HepG2 (cell line): ENCODE measurements at places on chromosomes 4 and X.

DNA sequence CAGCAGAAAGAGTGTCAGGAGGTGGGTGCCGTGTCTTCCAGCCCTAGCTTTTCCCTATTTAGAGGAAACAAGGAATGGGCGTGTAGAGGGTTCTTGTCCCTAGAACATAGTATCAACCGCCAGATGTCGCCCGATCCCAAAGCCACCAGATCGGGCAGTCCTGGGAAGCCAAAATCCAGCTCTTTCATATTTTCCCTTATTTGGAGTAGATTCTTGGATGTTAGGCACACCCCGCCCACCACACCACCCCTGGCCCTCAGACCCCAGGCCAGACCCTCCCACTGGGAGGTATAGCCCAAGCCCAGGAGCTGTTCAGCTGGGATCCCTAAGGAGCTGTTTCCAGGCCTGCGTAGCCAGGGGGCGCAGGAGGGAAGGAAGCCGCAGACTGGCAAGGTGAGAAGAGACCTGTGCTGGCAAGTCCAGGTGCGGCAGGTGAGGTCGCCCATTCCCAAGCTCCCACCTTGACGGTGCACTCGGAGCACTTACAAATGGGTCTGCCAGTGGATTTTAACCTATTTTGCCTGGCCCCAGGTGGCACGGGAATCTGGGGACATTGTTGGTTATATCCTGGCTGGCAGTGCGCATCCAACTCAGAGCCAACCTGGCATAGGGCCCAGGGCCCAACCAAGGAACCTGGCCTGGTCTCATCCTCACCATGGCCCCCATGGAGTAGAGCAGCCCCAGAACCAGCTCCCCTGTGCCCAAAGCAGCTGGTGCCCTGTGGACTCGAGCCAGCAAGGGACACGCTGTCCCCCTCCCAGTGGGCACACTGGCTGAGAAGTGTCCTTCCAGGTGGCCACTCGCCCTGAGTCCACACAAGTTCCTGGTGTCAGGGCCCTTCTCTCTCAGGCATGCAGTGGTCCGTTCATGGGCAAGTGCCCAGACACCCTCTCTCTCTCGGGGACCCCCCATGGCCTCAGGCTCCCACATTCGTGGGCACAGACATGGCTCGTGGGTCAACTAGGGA lies 811 bp downstream of the FLNA start:
- peak; percentile 59 for DNase-seq

DNA sequence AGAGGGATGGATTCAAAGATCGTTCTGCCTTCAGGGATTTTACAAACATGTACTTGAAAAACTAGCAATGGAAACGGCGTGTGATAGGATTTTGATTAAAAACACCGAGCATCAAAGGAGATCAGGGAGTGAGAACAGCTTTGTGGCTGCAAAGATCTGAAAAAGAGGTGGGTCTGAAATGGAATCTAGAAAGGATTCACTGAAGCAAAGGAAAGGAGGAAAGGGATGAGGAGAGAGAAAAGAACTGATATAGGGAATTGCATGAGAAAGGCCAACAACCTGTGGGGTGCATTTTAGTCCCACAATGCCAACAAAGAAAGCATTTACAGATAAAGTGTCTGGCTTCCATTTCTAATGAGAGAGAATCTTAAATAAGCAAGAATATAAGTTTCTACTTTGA lies 23.1 kb downstream of the ADH4 start:
- DNase-seq, result no peak

GRCh38 chrX:102154900-102155805 lies 624 bp downstream of the BEX5 start:
- DNase-seq, result no peak

- DNase-seq, result no peak
These were observed 9.4 kb upstream of the HGFAC start for GRCh38 chr4:3432381-3432790.

- DNase-seq, result no peak
These were observed 44.2 kb downstream of the GSX2 start for GRCh38 chr4:54144199-54144598.

DNA sequence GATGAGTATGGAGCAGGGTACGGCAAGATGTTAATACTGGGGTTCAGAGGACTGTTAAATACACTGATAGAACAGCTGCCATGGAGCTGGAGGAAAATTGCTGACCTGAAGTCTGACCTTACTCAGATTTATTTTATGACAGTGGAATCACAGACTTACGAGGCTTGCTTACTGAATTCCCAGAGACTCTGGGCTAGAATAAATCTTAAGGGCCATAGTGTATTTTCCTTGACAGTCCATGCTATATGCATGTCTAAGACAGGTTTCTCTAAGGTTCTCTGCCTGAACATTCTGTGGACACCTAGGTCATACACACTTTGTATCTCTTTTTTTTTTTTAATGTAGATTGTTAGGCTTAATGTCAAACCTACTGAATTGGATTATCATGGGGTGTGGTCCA lies 633.2 kb upstream of the ACTRT1 start:
- no peak for DNase-seq

- no peak for DNase-seq
These were observed 686.1 kb upstream of the AADAT start for GRCh38 chr4:170775851-170776250.

DNA sequence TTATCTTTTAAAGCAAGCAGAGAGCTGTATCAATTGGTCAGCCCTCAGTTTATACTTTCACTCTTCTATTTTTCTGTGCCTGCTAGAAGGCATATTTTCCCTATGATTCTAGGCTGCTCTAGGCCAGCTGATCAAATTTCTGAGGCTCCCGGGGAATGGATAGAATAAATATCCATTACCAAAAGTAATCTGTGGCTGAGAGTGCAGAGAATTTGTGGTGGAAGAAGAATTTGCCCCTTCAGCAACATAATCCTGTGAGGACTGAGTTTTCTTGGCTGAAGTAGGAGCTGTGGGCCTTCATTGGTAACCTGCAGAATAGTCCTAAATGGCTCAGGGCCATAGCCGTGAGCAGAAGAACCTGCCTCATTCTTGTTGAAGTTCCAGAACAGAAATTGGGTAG lies 314.6 kb upstream of the CASK start:
- DNase-seq, result no peak

- DNase-seq, result peak; percentile 94
These were observed 99.0 kb downstream of the DHRSX start for GRCh38 chrX:2401590-2402360.

GRCh38 chr4:3247399-3248177 lies 1.4 kb upstream of the MSANTD1 start:
- DNase-seq, result no peak

DNA sequence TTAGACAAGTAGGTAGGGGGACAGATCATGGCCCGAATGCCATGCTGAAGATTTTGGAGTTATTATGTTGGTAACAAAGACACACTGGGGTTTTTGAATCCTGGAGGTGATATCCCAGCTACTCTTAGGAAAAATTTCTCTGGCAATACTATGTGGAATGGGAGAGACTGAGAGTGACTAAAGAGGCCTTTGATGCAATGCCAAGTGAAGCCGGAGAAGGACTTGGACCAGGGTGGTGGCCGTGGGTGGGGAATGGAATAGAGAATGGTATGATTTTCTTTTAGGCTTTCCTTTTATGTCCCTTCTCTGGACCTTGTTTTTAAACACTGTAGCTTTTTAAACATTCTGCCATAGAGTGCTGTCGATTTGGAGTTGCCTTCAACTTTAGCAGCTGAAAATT lies 141.6 kb downstream of the DCLK2 start:
- DNase-seq, result no peak

DNA sequence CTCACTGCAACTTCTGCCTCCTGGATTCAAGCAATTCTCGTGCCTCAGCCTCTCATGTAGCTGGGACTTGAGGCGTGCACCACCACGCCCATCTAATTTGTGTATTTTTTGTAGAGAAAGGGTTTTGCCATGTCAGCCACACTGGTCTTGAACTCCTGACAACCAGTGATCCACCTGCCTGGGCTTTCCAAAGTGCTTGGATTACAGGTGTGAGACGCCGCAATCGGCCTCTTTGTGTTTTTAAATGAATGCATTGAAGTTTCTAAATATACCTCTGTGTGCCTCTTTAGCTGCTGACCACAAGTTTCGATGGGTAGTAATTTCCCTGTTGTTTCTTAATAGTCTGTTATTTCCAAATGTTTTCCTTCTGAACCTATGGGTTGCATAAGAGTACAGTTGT lies 765.3 kb upstream of the GRIA3 start:
- no peak for DNase-seq

DNA sequence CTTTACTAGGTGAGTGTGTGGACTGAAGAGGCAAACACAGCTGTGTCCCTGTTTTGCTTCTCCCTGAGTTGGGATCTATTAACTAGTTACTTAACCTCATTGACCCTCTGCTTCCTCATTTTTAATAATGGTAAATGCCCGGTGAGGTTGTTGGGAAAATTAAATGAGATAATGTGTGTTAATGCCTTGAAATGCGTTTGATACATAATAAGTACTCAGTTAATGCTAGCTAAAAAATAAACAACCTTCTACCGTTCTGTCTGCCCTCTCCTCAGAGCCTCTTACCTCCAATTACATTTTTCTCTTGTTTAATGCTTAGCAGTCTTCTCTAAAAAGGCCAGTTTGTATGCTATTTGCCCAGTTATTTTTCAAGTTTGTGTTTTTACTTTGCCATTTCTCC lies 70.3 kb downstream of the POLA1 start:
- no peak for DNase-seq

DNA sequence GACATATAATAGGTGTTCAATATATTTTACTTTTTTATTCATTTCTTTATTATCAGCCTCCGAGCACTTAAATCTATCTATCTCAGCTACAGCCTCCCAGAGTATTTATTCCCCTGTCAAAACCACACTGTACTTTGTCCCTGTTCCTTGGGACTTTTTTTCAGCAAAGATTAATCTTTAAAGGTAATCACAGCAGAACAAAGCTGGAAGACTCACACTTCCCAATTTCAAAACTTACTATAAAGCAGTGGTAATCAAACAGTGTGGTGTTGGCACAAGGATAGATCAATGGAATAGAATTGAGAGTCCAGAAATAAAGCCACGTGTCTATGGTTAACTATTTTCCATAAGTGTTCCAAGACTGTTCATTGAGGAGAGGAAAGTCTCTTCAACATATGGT lies 59.7 kb downstream of the KLHL13 start:
- no peak for DNase-seq

GRCh38 chrX:26007462-26007861 lies 130.7 kb upstream of the MAGEB18 start:
- DNase-seq, result no peak

DNA sequence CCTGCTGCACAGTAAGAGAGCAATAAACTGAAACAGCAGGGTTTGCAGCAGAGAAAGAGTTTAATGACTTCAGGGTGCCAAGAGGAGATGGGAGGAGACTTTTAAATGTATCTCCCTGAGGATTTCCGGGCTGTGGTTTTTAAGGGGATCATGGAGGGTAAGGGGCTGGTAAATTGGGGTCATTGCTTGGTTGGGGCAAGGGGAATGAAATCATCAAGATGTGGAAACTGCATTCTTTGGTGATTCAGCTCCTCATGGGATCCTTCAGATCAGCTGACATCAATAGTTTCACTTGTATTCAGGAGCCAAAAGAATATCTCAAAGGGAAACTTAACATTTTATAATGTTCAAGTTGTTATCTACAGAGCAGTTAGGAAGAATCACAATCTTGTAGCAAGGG lies 174.3 kb upstream of the ANXA10 start:
- DNase-seq, result no peak

GRCh38 chr4:53113431-53114225 lies 251.5 kb downstream of the RASL11B start:
- no peak for DNase-seq

DNA sequence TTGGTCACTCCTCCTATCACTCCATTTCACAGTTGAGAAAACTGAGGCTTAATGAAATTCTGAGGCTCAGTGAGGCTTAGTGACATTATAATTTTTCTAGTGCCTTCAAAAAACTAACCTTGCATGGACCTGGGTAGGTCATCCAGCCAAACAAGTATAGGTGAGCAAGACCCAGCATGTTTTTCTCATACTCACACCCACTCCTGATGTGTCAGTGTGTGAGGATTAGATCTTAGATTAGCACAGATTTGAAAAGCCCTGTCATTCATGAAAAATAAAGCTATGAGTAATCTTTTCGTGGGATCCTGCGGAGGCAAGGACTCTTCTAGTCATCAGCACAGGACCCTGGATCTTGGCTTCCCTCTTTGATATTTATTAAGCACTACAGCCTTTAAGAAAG lies 146.7 kb downstream of the CHIC2 start:
- DNase-seq, result no peak

GRCh38 chr4:3036131-3036952 lies 38.0 kb downstream of the HTT-AS start:
- peak; percentile 28 for DNase-seq

- DNase-seq, result no peak
These were observed 644.1 kb downstream of the MID1IP1 start for GRCh38 chrX:39445336-39445735.

- DNase-seq, result no peak
These were observed 2.2 kb downstream of the IDUA start for GRCh38 chr4:988726-989721.

- DNase-seq, result no peak
These were observed 37.6 kb downstream of the GAB1 start for GRCh38 chr4:143374255-143374654.

GRCh38 chrX:39841604-39842003 lies 256.2 kb downstream of the BCOR start:
- DNase-seq, result no peak

- DNase-seq, result no peak
These were observed 4.3 kb downstream of the SLC9A7 start for GRCh38 chrX:46754586-46755061.

GRCh38 chr4:184477201-184477999 lies 3.0 kb upstream of the IRF2 start:
- peak; percentile 34 for DNase-seq

GRCh38 chrX:13022926-13023325 lies 21.5 kb downstream of the FAM9C start:
- DNase-seq, result no peak
